ENCODE measurements at places on chromosomes 13 and 19.

DNA sequence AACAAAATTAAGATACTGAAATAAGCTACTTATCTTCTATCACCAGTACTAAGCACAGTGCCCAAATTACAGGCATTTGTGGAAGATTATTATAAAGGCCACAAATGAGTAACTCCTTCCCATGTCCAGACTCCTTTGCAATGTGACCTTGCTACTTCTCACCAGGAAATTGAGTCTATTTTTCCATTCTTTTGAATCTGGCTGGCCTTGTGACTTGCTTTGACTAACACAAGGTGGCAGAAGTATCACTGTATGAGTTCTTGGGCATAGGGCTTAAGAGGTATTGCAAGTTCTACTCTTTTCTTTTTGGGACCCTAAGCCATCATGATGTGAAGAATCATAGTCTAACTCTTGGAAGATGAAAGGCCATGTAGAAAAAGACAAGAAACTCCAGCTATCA, 49.9 kb downstream of the UGGT2 start:
- DNase-seq: no peak

- no peak for DNase-seq
These were observed 2172.2 kb downstream of the PCDH9 start for GRCh38 chr13:65057986-65058385.

DNA sequence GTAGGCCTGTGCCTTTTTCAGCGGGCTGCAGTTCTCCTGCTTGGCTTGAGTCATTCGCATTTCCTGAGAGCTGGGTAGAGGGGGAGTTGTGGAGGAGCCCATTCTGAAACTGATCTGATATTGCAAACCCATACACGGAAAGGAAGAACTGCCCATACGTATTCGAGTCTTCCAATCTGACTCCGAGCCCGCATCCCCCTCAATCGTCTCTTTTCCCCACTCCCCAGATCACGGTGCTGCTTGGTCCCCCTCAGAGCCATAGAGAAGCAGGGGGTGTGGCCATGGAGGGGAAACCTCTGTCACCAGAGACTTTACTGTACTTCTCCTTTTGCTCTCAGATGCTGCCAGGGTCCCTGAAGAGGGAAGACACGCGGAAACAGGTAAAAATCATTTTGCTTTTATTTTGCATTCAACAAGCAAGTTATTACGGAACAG, at the start of gene CD22:
Gene CD22, plus strand, starts transcription at position 337 of the 435 bp plus-strand sequence. CDS start 2,854 bp downstream, outside the sequence.
- DNase-seq: no peak

- DNase-seq: no peak
These were observed 7.3 kb downstream of the OPA3 start for GRCh38 chr19:45577111-45577905.

DNA sequence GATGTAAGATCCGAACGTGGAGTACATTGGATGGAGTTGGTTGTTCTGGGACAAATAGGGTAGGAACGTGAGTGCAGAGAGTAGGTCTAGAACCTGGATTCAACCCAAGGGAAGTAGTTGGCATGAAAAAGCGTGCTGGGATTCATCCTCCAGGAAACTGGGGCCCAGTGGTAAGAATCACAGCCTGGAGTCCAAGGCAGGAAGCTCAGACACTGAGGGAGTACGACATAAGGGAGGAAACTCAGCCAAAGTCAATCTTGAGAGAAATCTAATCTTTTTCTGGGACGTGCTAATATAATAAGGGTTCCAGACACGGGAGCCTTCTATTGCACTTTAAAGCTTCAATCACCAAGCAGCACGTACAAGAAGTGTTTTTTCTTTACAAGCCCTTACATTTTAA, 46.4 kb downstream of the DLEU7 start:
- DNase-seq: no peak

- no peak for DNase-seq
These were observed 17.8 kb upstream of the LMO7 start for GRCh38 chr13:75618308-75618707.

DNA sequence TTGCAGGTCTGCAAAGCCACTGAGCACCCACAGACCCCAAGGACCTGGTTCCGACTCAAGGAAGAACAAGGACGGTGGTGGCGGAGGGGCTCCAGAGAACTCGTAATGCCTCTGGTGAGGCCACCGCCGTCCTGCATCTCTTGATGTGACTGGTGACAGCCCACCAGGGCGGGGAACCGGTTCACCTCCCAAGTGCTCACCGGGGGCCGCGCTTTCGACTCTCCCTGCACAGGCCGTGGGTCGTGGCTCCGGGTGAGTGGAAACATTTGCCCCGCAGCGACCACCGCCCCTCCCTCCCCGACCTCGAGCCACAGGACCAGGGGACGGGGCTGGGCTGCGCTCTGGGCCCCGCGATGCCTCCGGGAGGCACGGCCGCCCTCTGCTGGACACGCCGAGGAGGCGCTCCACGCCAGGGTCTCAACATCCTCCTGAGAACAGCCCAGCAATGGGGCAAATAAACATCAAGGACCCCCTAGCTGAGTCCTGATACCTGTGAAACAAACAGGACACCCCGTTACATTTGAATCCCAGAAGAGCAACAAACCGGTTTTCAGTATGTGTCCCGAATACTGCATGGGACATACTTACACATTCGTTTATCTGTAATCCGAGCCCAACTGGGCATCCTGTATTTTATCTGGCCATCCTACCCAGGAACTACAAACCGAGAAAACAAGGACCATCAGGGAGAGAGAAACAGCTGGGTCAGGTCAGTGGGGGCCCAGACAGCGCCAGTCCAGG, 3.9 kb upstream of the PLPP2 start:
- DNase-seq: peak; percentile 58

DNA sequence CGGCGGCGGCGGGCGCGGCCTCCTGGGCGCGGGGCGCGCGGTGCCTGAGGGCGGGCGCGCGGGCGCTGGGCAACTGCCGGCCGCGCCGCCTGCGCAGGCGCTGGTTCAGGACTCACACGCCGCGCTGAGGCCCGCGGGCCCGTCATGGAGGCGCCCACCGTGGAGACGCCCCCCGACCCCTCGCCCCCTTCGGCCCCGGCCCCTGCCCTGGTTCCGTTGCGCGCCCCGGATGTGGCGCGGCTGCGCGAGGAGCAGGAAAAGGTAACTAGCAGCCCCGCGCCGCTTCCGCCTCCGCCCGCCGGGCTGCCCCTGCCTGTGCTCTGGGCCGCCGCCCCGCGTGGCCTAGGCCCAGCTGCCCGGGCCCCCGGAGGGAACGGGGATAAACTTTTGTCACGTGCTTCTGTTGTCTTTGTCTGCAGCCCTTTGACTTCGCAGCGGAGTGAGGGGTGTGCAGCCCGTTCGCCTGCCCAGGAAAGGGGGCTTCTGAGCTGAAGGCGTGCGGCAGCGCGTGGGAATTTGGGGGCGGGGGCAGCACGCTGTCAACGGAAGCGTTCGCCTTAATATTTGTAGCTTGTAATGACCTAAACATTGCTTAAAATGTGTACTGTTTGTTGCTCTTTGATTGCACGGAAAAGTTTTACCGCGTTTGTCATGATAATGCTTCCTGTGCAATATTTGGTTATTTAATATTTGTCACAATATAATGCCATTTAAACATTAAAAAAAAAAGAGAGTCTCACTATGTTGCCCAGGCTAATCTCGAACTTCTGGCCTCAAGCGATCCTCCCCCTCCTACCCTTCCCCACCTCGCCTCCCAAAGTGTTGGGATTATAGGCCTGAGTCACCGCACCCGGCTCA, 594 bp downstream of the URI1 start:
- DNase-seq: peak; percentile 71

GRCh38 chr19:993361-993830, 6.8 kb upstream of the GRIN3B start:
- DNase-seq: no peak

DNA sequence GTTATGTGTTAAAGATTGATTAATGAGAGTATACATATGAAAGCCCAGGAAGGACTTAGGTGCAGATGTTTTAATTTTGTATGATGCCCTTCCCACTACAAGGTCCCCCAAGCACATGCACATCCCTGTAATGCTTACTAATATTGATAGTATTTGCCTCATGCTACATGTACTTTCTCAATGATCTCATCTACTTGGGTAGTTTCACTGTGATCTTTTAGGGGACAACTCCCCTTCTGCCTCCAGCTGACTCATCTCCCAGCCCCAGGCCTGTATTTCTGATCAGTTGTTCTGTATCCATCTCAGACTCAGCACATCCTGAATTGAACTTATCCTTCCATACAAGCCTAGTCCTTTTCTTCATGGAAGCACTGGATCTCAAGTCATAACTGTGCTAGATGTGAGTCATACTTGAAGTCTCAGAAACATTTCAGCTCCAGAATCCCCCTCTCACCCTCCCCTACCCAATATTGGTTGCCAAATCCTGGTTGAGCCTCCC, 49.4 kb upstream of the INTS6 start:
- no peak for DNase-seq

DNA sequence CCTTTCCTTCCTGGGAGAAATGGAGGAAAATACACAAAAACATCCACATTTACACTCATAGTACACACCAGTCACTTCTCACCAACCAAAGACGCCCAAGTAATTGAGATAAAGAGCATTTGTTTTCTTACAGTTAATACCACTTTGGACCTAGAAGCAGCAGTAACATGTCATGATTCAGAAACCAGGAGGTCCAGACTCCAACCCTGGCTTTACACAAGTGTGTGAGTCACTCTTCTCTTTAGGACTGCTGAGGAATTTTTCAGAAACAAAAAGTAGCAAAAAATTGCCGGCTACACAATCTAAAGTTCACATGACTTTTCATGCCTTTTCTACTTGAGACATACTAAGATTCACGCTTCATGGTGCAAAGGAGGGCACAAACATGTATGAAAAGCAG, 42.1 kb downstream of the TUBGCP3 start:
- DNase-seq: no peak

DNA sequence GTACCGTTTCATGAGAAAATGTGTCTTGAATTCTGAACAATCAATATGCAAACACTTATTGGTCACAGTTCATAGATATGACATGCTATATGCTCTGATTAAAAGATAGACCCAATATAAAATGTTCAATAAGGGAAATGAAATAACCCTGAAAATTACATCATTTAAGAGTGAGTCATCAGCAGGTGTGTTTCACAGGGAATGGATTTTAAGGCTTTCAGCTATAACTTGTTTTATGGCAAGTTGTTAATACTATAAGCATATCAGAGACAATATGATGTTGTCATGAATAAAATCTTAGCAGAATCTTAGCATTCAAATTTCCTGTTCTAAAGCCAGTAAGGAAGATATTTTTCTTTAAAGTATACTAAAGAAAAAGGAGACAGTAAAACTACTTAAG, 483.4 kb upstream of the PCDH9 start:
- DNase-seq: no peak

- DNase-seq: no peak
These were observed 2.5 kb downstream of the KLF2 start for GRCh38 chr19:16327169-16327475.

DNA sequence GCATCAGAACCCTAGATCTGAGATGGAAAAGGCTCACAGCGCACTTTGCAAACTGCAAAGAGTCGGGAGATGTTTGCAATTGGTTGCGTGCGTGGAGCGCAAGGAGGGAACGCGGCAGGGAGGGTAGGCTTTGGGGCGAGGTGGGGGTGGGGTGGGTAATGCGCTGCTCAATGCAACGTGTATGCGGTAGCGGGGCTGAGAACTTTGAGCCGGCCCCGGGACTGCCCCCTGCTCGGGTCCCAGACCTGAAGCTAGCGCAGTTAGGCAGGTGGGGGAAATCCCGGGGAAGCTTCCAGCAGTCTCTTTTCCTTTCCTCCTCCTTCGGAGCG, 971 bp downstream of the FOSB start:
- no peak for DNase-seq

- no peak for DNase-seq
These were observed 95.1 kb downstream of the NUFIP1 start for GRCh38 chr13:44894001-44894770.

- peak; percentile 29 for DNase-seq
These were observed 25.7 kb downstream of the CHAMP1 start for GRCh38 chr13:114339857-114340534.

- no peak for DNase-seq
These were observed 236.7 kb downstream of the B3GLCT start for GRCh38 chr13:31436478-31436877.

GRCh38 chr19:58572818-58573657, at the start of gene MZF1:
TSS of gene MZF1 (minus strand) at chr19:58573335. CDS start at chr19:58571389, 1,946 bp downstream.
- DNase-seq: peak; percentile 100

- no peak for DNase-seq
These were observed 19.0 kb downstream of the OLFM2 start for GRCh38 chr19:9917321-9917720.

DNA sequence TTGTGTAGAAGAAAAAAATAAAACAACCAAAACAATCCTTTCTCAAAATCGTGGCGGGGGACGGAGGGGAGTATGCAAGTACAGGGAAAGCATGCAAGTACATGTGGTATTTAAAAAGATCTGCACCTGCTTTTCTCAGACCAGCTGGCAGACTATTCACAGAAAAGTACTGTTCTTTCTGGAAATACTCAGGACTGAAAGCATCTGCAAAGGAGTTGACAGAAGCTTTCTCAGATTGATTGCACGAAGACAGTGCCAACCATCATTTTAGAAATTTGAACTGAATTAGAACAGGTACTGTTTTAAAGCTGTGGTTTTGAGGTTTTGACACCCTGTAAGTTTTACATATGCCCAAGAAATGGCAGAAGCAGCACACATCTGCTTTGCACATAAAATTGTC, 19.8 kb upstream of the PCDH8 start:
- no peak for DNase-seq

GRCh38 chr13:18964942-18965341, 216.7 kb downstream of the TUBA3C start:
- no peak for DNase-seq

DNA sequence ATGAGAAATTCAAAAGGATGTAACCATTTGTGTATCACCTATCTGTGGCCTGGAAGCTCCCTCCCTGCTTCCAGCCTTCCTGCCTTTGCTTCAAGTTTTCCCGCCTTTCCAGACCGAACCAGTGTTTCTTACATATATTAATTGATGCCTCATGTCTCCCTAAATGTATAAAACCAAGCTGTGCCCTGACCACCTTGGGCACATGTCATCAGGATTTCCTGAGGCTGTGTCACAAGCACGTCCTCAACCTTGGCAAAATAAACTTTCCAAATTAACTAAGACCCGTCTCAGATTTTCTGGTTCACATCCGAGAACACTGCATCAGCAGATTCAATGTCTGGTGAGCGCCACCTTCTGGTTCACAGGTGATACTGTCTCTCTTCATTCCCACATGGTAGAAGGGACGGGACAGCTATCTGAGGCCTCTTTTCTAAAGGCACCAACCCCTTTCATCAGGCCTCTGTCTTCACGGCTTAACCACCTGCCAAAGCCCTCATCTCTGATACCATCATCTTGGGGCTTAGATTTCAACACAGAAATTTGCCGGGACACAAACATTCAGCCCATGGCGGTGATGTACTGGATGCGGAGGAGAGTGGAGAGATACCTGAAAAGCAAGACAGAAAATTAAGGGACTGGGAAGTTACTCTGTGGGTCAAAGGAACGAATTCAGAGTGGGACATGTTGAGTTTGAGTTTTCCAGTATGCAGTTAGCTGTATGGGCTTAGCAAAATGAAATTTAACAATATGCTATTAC, 58.7 kb upstream of the PABPC3 start:
- peak; percentile 22 for DNase-seq

- no peak for DNase-seq
These were observed 64.2 kb downstream of the ARHGAP35 start for GRCh38 chr19:46924874-46925547.

Measured in activated CD8-positive, alpha-beta memory T cell treated with anti-CD3 and anti-CD28 coated beads, Interleukin-2, amount 50 U/mL, for 4 hours (primary cell).